ENCODE measurements at places on chromosomes 6 and 20.

DNA sequence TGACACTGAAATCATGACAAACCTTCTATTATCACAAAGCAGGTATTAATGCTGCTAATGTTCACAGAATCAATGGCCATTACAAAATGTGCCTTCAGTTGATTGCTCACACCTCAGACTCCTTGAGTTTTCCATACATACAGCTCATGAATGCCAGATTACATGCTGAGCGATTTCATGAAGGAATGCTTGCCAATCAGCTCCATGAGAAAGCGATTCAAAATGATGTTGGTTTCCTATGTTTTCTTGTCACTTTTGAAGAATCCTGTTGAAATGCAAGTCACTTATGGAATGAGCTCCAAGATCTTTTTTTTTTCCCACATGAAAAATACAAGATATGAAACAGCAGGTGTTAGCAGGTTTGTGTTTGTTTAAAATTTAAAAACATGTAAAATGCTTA lies 71.4 kb upstream of the SHLD1 start:
- no peak for DNase-seq

DNA sequence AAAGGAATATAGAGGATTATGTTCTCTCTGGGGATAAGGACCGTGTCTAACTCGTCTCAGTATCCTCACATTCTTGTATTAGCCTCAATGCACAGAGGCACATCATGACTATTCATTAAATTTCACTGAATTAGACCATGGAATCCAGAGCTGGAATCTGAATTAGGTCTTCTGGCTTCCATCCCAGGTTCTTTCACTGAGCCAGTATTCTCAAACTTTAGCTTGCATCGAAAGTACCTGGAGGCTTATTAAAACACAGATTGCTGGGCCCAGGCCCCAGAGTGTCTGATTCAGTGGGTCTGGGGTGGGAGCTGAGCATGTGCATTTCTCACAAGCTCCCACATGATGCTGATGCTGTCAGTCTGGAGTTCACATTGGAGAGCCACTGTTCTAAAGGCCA lies 142.0 kb downstream of the UST start:
- no peak for DNase-seq

- DNase-seq = peak; percentile 83
These were observed 56.8 kb downstream of the KCNS1 start for GRCh38 chr20:45044084-45044573.

DNA sequence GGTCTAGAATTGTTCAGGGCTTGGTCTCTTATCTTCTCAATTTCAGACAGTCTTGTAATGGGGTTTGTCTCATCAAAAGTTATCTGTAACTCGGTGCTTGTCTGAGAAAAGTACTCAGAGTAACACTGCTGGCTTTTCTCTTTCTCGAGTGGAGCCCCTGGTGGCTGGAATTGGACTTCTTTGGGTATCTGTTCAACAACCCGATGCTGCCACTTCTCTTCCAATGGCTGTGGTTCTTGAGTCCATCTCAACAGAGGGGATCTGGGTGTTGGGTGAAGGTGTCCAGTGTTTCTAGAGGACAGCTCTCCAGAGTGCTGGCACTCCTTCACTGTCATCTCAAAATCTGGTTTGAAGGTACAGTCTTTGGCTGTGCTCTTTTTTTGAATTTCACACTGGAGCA lies 24.6 kb downstream of the DST start:
- DNase-seq = peak; percentile 31

DNA sequence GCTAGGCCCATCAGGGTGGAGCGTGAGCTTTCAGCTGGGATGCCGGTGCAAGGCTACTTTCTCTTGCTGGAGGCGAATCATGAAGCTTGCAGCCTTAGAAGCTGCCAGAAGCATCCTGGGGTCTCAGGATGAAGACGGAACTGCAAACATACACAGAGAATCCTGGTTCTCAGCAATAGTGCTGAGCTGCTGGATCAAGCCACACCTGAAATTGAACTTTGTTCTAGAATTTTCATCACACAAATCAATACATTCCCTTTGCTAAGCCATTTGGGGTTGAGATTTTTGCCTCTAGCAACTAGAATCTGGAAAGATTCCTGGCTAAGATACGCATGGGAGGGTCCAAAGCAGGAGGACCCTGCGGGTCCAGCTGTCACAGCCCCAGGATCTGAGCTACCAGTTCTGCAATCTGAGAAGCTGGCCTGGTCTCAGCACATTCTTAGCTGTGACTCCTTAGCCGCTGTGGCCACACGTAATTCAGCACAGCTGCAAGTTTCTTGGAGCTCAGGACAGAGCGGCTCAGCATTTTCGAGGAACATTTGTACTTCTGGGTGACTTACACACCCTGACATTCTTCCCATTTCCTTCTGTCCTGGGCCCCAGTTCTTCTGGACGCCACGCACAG lies 6.6 kb upstream of the ARFGAP1 start:
- DNase-seq = no peak

- DNase-seq = no peak
These were observed 43.2 kb downstream of the TFEB start for GRCh38 chr6:41692080-41692675.

DNA sequence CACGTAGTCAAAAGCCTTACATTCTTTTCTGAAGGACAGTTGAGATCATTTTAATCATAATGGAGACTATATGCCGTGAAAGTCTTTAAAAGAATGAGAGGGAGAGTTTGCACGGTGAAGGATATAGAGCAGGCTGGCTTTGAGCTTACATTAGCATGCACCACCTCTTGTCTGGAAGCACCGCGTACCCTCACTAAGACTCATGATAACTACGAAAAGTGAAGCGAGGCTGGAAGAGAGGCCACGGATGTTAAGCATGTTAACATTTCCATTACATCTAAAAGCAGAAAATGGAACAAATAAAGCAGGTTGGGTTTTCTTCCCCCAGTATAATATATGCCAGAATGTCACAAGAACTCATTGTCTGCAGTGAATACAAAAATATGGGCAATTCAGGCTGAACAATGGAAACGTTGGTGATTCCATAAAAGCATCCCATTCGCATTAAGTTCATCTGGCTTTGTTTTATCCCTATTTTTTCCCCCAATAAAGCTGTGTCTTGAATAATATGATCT lies 40.6 kb upstream of the NKX2-2 start:
- no peak for DNase-seq

DNA sequence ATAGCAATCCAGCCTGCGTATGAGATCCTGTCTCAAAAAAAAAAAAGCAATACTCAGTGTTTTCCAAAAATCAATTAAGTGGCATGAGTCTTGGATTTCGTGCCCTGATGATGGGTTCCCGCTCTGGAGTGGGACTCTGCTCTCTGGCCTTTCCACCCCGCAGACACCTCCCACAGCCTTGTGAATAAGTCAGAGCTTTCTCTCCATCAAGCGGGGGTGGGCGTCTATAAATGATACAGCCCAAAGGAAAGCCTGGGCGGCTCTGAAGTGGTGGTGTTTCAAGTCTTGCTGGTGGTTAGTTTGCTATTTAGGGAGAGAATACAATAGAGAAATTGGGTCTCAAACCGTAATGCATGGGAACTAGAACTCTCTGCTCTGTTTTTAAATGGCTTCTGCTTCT lies 52.5 kb upstream of the TAGAP start:
- no peak for DNase-seq

DNA sequence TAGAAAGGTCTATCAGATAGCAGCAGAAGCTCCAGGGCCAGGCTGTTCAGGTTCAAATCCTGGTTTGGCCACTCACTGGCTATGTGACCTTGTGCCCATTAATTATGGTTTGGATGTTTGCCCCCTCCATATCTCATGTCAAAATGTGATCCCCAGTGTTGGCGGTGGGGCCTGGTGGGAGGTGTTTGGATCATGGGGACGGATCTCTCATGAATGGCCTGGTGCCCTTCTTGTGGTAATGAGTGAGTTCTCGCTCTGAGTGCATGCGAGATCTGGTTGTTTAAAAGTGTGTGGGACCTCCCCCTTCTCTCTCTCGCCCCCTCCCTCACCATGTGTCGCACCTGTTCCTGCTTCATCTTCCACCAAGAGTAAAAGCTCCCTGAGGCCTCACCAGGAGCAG lies 240.9 kb downstream of the LRFN2 start:
- no peak for DNase-seq

DNA sequence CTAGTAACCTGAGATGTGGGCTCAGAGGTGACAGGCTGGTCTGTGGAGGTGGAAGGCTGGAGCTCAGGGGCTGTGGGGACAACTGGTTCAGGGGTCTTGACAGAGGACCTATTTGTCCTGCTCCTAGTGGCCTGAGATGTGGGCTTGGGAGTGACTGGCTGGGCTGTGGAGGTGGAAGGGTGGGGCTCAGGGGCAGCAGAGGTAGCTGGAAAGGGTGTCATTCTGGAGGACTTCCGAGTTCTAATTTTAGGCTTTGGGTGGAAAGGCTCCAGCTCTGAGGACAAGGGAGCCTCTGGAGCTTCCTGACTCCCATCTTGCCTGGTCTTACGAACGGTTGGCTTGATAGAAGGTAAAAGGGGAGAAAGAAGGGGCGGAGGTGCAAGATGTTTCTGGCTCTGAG lies 11.5 kb downstream of the MDC1 start:
- no peak for DNase-seq

DNA sequence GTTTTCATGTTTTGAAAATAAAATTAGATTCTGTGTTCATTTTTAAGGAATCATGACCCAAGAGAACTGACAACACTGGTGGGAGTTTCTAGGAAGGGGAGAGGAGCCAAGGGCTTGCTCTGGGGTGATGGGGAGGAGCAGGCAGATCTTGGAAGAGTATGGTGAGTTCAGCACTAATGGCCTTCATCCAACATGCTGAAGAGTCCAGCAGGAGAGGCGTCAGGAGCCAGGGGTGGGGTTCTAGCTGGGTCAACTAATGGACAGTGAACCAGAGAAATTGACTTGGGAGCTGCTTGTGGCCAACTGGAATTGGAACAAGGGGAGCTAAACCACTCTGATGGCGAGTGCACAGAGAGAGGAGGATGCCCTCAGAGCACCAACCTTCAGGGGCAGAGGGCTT lies 107.1 kb downstream of the MRPL14 start:
- DNase-seq = no peak

DNA sequence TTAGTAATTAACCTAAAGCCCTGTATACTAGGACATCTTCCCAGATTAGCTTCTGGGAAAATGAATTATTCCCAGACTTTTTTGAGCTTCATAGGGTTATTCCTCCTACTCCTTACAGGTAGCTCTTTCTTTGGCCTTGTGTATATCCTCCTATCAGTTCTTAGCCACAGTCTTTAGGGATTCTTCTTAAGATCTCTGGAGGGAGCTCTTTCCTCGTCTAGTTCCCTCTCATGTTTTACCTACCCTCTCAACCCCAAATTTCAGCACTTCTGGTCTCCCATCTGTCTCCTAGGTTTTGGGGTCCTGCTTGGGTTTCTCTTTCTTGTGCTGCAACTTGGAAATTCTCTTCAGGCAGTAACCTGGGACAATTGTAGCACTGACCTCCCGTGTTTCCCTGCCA lies 46.4 kb upstream of the SLC35B3 start:
- DNase-seq = peak; percentile 50

- no peak for DNase-seq
These were observed 164.2 kb downstream of the GMPR start for GRCh38 chr6:16402581-16402900.

- DNase-seq = no peak
These were observed 97.8 kb downstream of the PACRG start for GRCh38 chr6:162825597-162825996.

- peak; percentile 81 for DNase-seq
These were observed 24.9 kb downstream of the KIF13A start for GRCh38 chr6:17962436-17963031.

GRCh38 chr6:147135211-147135681 lies 69.0 kb upstream of the STXBP5 start:
- DNase-seq = no peak

DNA sequence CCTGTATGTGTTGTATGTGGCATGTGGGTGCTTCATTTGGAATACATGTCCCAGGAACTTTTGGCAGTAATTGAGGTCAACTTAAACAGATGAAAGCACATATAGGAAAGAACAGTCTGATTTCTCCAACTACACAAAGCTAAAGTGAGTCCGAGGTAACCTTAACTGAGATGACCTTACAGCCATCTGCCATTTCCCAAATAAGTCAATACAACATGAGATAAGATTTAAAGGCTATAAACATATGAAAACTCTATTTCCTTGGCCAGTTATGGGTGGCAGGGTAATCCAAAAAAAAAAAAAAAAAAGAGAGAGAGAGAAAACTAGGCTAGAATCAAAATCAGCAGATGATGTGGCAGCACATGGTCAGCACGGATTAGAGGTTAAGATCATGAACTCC lies 1068.3 kb downstream of the KHDRBS2 start:
- no peak for DNase-seq

DNA sequence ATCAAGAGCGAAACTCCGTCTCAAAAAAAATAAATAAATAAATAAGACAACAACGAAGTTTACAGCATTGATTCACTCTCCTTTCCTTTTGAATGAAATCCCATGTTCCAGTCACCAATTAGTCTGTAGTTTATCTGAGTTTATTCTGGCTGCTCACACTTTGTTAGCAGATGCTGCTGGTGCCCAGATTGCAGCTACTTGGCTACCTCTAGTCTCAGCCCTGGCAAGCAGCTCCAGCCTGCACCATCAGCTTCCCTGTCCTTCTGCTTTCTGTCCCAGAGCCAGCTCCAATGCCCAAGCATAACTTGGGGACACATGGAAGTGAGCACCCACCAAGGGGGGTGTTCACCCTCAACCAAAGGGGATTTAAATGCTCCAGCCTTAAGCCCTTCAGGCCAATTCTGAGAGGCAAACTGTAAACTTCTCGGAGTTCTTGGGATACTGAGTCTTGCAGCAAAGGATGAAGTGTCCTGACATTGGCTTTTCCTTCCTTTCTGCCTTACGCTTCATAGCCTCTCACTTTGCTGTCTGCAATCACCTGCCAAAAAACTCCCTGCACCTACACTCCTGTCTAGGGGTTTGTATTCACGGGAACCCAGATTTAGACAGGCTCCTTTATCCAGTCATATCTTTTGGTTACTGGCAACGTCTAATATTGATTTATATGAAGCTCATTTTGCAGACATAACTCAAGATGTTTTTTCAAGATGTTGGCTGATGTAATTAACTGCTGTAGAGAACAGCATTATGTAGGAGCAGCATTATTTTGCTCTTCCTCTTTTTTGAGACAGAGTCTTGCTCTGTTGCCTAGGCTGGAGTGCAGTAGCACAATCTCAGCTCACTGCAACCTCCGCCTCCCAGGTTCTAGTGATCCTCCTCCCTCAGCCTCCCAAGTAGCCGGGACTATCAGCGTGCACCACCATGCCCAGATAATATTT lies 9.8 kb upstream of the TASP1 start:
- DNase-seq = no peak

- DNase-seq = peak; percentile 23
These were observed 47.5 kb upstream of the NUP153 start for GRCh38 chr6:17754254-17754653.

GRCh38 chr6:101907356-101908217 lies 514.1 kb downstream of the GRIK2 start:
- no peak for DNase-seq

Data from NCI-H82 (cell line).